Cortex of kidney (tissue), 1 donor: ENCODE measurements at places on chromosomes 5 and 9.

DNA sequence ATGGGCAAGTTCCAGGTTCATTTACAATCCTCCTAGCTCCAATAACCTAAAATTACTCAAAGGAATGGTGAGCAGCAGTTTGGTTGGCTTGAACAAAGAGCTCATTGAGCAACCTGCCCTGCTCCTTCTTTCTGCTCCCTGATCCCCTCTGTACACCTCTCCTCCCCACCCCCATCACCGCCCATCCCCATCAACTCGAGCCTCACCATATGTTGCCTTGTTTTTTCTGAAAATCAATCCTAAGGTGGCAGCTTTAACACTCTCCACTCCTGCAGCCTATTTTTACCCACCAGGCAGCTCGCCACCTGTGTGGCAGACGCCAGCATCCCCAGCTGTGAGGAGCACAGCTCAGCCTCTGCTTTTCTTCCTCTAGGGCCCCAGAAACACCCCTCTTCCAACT lies 533.4 kb upstream of the BRINP1 start:
- no peak for DNase-seq

- no peak for DNase-seq
These were observed 1148.1 kb upstream of the ACO1 start for GRCh38 chr9:31236344-31236743.

DNA sequence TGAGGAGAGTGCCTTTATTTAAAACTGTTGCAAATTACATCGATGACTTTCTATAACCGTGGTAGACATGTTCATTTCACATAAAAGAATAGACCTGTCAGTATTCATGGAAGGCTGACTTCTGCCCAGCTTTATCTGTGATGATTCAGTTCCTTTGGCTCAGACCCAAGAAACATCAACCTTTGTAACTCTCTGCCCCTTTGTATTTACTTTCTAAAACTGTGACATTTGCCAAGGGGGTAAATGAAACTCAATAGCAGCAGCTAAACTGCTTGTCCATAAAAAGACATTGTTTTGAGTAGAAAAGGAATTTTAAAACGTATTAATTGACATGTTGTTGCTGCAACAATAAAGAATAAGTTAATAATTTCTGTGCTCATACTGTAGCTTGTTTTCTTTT lies 137.8 kb upstream of the ANKH start:
- DNase-seq: no peak

DNA sequence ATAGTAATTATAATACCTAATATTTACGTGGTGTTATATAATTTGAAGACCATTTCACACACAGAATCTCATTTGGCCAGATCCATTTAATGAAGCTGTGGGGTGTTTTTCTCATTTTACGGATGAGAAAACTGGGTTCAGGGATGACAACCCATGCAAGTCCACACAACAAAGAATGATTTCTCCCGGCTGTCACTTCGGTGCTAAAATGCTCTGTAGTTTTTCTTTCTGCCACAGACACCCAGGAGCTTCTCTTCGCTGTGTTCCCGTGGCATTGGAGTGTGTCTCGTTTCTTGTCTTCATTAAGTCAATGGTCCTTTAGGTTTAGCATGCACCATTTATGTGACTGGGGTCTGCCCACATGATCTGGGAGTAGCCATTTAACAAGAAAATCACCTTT lies 308.5 kb downstream of the ENC1 start:
- DNase-seq: no peak

DNA sequence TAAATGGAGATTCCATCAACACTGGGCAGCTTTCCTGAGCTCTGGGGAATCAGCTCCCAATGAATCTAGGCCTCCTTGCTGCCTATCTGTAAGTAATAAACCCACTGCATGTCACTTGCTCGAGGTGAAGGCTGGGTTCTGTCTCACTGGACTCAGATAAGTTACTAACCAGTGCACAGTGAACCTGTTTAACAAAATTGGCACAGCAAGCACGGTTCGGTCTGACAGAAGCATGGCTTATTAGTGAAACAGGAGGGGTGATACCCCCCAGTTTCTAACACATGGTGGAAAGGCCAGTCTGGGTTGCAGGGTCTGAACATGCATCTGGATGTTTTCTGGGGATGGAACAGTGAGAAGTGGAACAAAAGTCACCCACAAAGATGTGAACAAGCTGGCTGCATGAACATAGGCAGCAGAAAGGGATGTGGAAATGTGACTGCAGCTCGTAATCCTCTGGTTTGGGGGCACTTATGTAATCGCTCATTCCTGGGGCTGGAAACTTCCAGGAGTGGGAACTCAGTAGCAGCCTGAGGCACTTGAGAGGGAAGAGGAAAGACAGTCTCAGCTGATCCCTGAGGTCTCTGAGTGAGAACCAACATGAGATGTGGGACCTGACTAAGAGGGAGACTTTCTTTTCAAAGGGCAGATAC lies 37.7 kb downstream of the UGT3A2 start:
- DNase-seq: no peak

DNA sequence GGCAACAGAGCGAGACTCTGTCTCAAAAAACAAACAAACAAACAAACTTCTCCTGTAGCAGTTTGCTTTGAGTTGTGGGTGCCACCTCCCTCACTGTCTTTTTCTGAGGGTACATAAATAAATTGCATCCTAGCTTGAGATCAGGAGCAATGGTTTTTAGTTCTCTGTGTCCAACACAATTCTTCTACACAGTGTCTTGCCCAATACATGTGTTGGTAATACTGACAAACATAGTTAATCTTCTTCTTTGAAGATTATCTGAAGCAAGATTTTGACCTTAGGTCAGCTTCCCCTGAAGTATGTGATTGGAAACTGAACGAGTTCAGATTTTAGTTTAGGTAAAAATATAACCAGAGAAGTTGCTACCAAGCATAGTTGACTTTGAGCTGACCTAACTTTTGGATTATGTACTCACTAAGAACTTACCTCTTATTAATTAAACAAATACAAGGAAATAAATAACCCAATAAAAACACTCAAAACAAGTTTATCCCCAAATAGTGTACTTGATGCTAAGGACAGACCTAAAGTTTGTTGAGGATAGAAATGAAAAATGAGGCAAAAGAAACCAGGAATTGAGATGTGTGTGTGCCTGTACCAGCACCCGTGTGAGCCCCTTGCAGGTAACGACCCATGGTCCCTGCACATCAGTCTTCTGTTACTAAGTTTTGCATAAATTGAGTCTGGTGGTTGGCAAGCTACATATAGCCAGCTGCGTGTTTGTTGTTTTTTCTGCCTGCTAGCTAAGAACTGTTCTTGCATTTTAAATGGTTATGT lies 16.2 kb downstream of the TJP2 start:
- DNase-seq: no peak

DNA sequence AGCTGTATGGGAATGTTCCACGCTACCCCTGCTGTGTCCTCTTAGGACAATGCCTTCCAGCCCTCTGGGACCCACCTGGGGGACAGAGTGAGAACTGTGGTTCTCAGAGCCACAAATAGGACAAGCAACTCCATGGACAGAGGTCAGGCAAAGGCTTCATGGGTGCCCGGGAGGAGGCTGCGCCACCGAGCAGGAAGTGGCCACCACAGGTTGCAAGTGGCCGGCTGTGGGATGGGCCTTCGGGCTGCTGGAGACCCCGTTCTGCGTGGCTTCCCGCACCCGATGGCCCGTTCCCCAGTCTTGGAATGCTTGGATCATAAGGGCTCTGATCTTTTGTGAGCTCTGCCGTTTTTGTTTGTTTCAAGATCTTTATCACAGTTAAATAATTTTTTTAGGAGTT lies 118.8 kb downstream of the BOD1 start:
- DNase-seq: no peak

DNA sequence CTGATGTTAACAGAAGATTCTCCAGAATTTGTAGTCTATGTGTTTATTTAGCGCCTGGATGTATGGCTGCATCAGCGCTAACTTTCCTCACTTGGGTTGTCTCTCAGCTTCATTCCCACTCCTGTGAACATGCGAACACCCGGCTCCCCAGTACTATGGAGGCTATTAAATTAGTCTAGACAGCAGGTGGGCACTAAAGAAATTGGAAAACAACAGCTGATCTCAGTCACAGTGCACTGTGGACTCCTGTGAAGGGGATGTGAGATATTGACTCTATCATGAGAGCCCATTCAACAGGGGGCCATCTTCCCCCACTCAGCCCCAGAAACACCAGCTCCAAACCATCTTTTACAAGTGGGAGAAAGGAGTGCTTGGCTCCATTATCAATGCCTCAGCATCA lies 471.0 kb downstream of the KDM4C start:
- no peak for DNase-seq

DNA sequence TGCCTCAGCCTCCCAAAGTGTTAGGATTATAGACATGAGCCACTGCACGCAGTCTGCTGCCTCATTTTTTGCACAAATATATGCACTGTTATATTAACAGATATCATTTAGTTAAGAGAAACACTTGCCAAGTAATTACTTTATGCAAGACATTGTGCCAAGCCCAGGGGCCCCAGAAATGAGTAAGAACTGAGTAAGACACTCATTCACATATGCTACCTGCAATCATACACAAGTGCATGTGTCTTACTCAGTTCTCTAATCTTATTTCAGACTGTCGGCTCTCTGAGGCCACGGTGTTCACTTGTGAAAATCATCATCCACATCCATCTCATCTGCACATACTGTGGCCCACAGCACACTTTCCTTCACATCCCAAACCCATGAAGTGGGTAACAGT lies 16.0 kb downstream of the TRAF1 start:
- DNase-seq: no peak

DNA sequence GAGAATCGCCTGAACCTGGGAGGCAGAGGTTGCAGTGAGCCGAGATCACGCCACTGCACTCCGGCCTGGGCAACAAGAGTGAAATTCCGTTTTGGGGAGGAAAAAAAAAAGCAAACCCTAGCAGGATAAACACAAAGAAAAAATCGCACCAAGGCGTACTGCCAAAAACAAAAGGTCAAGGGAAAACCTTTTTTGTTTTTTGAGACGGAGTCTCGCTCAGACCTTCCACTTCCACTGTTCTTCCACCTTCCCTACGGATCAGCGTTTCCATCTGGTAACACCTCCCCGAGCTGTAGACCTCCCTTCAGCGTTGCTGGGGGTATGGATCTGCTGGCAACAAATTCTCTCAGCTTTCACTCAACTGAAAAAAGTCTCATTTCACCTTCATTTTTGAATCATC lies 20.1 kb upstream of the FCN2 start:
- DNase-seq: no peak

DNA sequence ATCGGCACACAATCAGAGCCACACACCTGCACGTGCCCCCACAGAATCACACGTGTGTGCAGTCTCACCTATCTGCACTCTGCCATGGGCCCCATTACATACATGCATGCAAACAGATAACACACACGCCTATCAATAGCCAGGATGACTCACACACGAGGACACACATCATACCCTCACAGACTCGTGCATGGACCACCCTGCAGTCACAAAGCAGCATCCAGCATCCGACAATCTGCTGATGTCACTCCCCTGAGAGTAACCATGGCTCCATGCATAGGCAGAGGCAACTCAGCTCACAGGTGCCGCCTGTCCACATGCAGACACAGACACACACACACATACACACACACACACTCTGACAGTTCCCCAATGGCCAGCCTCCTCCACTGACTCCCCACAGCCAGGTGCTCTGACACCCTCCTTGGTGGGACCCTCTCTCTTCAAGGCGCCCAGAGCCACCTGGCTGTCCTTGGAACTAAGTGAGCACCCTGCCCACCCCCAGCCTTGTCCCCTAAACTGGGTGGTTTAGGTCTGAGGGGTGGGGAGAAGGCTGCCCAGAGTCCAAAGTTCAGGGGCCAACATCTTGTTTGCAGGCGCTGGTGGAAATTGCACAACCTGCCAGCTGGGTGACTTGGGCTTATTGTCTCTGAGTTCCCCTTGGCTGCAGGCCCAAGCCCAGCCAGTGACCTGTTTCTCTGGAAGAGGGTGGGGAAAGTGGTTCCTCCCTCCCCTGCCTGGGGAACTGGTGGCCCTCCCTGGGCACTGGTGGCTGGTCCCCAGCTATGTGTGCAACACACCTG lies 34.6 kb upstream of the NEK6 start:
- DNase-seq: no peak

DNA sequence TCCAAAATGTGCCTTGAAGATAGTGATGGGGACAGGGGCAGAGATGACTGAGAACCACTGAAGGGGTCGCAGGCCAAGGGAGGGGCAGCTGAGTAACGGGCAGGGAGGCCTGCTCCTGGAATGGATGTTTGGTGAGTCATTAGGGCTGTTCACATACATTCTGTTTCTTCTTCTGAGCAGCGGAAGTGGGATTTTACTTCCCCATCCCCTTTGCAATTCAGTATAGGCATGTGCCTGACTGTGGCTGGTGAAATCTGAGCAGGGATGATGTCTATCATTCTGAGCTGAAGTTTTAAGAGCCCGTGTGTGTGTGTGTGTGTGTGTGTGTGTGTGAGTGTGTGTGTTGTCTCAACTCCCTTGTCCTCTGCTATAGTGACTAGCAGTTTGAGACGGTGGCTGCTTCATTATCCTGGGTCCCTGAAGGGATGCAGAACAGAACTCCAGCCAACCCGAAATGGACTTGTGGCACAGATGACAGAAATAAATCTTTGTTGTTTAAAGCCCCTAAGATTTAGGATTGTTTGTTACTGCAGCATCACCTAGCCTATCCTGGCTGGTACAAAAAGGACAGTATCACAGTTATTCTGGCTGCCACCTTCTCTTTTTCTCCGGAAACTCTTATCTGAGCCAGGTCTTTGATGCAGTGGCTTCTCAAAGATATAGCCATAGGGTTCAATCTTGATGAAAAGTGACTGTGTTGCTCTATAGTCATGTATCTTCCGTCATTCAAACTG lies 29.2 kb upstream of the TGFBI start:
- no peak for DNase-seq

DNA sequence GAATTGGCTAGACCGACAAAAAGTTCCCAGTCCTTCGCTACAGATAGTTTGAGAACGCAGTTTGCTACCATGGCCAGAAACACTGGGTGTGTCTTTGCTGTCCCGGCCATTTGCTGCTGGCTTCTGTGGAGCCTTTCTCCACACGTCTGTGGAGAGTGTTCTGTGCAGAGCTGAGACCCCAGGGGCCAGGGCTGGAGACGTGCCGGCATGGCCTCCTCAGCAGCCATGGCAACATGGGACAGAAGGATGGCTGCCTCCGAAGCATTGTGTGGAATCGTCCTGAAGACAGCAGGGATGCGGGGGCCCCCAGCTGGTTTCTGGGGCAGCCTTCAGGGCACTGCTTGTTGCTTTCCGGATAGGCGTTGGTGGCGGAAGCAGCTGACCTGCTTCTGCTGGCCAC lies 142.8 kb downstream of the GADD45G start:
- DNase-seq: no peak

DNA sequence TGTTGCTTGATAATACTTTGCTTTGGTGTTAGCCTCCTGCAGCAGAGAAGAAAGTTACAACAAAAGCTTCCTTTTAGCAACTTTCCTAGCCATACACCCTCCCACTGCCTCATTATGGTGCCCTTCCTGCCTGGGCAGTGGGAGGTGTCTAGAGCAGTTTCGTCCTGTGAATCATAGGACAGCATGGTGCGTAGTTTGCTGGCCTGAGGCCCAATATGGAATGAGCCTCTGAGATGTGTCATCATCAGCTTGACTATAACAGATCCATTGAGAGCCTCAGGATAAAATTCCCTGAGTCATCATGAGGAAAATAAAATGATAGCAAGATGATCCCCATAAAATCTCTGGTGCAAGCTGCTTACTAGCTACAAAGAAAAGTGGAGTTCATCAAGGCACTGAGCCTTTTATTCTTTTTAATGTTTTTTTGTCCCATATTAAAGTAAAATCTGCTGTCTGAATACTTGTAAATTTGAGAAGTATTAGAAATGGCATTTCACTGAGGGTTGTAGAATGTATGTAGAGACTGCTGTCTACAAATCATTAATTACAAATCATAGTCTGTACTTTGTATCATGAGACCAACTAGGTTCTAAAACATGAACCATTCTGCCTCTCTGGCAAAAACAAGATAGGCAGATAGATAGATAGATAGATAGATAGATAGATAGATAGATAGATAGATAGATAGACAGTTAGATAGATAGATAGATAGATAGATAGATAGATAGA lies 303.0 kb upstream of the PDE4D start:
- DNase-seq: no peak
